ENCODE measurements at places on chromosomes 4 and X.

DNA sequence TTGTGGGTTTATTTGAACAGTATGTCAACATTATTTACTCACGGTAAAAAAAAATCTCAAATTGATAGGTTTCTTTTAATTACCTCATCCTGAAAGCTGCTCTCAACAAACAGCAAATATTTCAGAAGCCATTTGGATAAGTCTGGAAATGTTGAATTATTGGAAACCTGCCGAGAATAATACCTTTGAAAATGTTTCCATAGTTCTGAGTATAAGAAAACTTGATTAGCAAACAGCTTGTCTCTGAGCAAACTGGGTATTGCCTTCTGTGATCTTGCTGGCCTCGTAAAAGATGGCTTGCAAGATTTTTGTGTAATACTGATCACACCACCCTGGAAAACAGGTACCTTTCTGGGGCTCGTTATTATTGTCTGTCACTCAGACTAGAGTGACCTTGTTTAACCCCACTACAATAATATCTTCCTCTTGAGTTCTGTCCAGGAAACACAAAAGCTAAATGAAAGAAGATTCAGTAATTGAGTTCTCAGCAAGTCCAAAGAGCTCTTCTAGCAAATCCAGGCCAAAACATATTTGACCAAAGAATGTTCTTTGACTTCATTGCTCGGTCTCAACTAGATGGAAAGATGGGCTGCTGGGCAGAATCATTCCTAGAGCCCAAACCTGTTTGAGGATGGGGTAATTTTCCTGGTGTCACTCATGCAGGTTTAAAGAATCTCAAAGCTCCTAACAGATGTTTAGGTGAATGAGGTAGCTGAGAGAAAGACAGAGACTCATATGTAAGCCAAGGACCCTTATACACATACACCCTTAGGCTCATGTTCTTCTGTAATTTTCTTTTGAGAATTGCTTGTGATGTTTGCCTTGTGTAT, 255.6 kb upstream of the JADE1 start:
- DNase-seq, result no peak

DNA sequence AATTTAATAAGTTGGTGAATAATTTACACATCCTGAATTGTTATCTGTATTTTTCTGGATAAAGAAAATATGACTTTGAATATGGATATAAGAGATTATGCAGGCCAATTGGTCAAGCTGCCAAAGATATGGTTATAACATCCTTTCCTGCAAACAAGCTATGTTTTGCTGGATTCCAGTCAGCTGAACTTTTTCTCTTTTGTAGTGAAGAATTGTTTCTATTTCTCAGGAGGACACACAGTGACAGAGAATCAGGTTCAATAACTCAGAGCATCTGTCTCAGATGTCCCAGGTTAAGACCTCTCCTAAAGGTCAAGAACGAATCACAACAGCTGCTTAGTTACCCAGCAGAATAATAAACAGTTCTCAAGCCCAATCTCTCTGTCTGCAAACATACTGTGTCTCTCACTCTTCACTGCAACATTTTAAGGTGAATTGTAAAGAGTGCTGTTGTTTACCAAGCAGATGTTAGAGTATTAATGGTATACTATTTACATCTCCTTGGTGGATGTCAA, 189.5 kb upstream of the ANKRD50 start:
- DNase-seq, result no peak

- no peak for DNase-seq
These were observed 2.6 kb downstream of the CTBP1 start for GRCh38 chr4:1246111-1246881.

DNA sequence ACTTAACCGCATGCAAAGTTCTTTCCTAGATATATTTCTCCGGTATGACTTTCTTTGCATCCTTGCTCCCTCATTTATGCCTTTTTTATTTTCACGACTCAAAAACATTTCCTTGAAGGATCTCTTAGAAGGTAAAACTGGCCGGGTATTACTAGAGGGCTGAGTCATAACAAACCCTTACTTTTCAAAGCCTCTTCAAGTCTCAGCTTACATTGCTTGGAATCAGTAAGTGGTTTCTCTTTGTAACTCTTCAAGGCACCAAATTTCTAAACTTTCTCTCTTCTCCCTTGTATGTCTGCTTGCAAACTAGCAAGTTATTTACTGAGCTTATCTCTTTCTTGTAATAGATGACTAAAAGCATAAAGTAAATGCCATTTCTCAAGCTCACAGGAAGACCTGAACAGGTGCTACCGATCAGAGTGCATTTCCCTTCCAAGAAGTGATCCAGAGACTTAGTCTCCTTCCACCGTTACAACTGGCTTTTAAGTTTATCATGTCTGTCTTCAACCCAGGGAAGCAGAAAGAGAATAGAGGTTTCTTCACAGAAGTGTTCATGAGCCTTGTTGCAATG, 75.5 kb downstream of the ANXA10 start:
- DNase-seq, result no peak

GRCh38 chrX:151704041-151704663, 8.9 kb downstream of the PRRG3 start:
- no peak for DNase-seq

GRCh38 chr4:175443547-175443946, 368.5 kb downstream of the GPM6A start:
- no peak for DNase-seq

DNA sequence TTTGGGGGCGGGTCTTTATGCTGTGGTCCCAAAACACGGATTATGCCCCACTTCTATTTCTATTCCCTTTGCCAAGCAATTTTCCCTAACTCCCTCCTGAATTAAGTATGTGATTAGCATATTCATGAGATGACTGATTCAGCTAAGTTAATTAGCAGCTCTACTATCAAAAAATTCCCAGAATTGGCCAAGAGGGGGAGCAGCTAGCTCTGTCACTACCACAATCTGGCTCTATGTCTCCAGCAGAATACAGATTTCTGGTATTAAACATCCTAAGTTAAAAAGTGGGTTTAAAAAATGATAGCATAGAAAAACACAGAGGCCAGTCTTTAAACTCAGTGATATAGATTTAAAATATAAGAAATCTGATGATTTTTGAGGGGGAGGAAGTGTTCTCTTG, 80.3 kb downstream of the GPC4 start:
- no peak for DNase-seq

- no peak for DNase-seq
These were observed 13.8 kb upstream of the ENOX2 start for GRCh38 chrX:130916636-130917422.

- DNase-seq, result no peak
These were observed 130.1 kb downstream of the DCHS2 start for GRCh38 chr4:154361450-154361849.

GRCh38 chrX:103453655-103454054, 65.6 kb downstream of the RAB40A start:
- no peak for DNase-seq

GRCh38 chrX:53281963-53282695, 745 bp upstream of the IQSEC2 start:
- DNase-seq, result no peak

DNA sequence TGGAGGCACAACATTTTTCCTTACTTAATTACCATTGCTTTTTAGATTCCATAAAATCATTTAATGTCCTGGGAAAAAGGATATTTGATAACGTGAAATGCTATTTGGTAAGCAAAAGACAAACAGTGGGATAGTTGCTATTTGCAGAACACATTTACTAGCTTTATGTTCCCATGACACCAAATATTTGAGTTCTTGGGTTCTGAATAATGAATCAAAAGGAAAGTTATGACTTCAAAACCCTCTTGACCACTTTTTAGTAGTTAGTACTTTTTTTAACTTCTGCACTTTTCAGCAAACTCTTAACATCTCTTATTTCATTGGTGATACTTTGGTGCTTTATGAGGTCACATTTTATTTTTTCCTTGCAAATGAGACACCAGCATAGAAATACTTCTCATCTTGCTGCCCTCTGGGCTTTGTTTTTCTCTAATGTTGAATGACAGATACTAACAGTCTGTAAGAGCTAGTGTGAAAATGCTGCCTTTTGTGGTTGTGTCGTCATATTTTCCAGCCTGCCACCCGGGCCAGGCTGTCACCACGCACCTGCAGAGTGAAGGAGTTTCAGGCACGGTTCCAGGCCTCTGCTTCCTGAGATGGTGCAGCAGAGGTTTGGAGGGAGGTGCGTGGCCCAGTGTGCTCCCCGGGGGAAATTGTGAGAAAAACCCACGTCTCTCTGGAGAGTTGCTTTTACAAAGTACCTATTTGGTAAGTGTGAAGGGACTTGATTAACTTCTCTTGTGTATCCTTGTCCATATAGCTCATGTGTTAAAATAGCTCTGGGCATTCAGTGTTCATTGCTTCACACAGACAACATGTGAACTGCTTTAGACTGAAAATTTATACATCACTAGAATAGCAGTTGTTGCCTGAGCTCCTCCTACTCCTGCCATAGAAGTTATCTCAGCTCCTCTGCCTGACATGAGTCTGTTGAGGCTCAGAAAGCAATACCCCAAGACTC, 34.7 kb downstream of the MSL3 start:
- DNase-seq, result peak; percentile 9

- DNase-seq, result no peak
These were observed 910.3 kb upstream of the LCORL start for GRCh38 chr4:18931643-18932377.

DNA sequence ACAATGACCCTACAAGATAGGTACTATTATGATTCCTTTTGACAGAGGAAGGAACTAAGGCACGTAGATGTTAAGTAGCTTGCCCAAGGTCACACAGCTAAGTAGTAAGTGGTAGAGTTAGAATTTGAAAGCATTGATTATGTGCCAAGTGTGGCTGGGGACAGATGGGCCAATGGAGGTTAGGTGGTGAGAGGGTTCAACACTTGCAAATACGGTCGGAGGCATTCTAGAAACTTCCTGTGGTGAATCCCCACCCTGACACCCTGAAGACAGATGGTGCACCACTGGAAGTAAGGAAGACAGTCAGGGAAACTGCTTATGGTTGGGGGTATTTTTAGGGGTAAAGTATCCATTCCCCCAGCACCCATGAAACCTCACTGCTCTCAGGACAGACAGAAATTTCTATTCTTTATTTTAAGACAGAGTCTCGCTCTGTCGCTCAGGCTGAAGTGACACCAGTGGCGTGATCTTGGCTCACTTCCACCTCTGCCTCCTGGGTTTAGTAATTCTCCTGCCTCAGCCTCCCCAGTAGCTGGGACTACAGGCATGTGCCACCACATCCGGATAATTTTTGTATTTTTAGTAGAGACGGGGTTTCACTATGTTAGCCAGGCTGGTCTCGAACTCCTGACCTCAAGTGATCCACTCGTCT, 142.5 kb downstream of the RASL11B start:
- DNase-seq, result no peak

GRCh38 chr4:1622238-1622637, 61.9 kb downstream of the FAM53A start:
- DNase-seq, result no peak

- no peak for DNase-seq
These were observed 42.1 kb downstream of the TRIM61 start for GRCh38 chr4:164935363-164935762.

DNA sequence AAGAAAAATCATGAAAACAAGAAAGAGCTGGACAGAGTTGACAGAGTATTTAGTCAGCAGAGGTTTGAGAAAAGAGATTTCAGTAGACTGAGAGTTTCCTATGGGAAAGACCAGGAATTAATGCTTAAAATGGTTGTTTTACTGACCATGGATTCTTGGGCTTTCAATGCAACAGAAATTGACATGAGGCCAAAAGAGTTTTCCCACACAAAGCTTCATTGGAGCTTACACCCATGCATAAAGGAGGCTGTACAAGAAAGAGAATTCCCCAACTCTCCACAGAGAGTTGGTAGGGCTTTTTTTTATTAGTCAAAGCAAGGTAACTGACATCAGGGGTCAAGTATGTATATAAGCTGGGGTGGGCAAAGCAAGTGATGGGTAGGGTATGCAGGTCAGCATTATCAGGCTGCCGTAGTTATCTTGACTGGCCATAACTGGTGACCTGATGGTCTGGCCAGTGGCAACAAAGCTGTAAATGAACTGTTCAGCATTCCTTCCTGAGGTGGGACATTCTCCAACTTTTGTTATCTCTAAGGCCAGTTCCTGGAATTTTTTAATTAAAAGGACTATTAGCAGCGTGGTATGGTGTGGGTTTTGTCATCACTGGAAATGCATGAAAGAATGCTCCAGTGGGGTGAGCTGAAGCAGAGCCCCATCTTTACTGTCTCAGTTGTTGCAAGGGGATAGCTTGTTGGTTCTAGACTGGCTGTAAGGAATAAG, 117.0 kb downstream of the ADAM29 start:
- DNase-seq, result no peak

DNA sequence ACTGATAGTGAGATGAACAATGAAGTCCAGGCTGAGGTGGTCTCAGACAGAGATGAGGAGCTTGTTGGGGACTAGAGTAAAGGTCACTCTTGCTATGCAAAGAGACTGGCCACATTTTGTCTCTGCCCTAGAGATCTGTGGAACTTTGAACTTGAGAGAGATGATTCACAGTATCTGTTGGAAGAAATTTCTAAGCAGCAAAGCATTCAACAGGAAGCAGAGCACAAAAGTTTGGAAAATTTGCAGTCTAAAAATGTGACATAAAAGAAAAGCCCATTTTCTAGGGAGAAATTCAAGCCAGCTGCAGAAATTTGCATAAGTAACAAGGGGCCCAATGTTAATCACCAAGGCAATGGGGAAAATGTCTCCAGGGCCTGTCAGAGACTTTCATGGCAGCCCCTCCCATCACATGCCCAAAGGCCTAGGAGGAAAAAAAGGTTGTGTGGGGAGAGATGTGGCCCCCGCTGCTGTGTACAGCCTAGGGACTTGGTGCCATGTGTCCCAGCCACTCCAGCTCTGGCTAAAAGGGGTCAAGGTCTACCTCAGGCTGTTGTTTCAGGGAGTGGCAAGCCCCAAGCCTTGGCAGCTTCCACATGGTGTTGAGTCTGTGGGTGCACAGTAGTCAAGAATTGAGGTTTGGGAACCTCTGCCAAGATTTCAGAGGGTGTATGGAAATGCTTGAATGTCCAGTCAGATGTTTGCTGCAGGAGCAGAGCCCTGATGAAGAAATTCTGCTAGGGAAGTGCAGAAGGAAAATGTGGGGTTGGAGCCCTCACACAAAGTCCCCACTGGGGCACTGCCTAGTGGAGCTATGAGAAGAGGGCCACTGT, 262.8 kb downstream of the DKK2 start:
- no peak for DNase-seq

GRCh38 chrX:133401536-133401935, 13.8 kb downstream of the GPC4 start:
- DNase-seq, result no peak

- no peak for DNase-seq
These were observed 354.9 kb downstream of the DHRSX start for GRCh38 chrX:2145692-2146367.

DNA sequence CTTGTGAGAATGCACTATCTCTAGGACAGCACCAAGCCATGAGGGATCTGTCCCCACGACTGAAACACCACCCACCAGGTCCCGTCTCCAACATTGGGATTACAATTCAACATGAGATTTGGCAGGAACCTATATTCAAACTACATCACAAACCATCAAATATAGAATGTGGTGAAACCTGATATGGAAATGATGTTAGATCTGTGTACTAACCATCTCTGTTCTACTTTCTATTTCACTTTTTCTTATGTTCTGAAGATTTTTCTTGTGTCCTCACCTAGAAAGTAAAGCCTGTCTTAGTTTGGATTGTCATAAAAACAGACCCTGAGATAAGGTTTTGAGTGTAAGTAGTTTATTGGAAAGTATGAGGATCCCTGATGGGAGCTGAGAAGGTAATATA, 37.8 kb upstream of the TACR3 start:
- DNase-seq, result no peak
